Aortic smooth muscle cell (primary cell): ENCODE measurements at places on chromosomes 4 and X. TPM values are rescaled to one million over a fixed set of nuclear protein-coding genes. Genes with fewer than 3 reads are reported as not detected.

RHOXF2B gene
- not detected in 2 replicates for total RNA-seq

AWAT2 gene
- 0.06 and 0.13 TPM in 2 replicates for total RNA-seq

WDR17 gene
- total RNA-seq, result 0.26 and 0.93 TPM in 2 replicates

TRAM1L1 gene
- 0.50 and 0.53 TPM in 2 replicates for total RNA-seq

CCDC110 gene
- total RNA-seq, result 2.1 and 2.7 TPM in 2 replicates

FHDC1 gene
- total RNA-seq, result under 0.01 TPM in 2 replicates

IKBKG gene
- 13.6 and 13.8 TPM in 2 replicates for total RNA-seq

OCIAD2 gene
- total RNA-seq, result 64.3 and 72.2 TPM in 2 replicates

MAGEB17 gene
- total RNA-seq, result not detected in 2 replicates

NR3C2 gene
- 3.3 and 6.8 TPM in 2 replicates for total RNA-seq

NMU gene
- not detected in 2 replicates for total RNA-seq

GNRHR gene
- total RNA-seq, result not detected in 2 replicates

PNMA5 gene
- total RNA-seq, result not detected in 2 replicates

RPL36A gene
- 603 and 776 TPM in 2 replicates for total RNA-seq

PABPC4L gene
- total RNA-seq, result 0.13 and 0.56 TPM in 2 replicates

CACNA1F gene
- total RNA-seq, result not detected in 2 replicates

VEGFD gene
- total RNA-seq, result 0.37 and 0.40 TPM in 2 replicates
